ENCODE measurements at places on chromosomes 16 and 17.

DNA sequence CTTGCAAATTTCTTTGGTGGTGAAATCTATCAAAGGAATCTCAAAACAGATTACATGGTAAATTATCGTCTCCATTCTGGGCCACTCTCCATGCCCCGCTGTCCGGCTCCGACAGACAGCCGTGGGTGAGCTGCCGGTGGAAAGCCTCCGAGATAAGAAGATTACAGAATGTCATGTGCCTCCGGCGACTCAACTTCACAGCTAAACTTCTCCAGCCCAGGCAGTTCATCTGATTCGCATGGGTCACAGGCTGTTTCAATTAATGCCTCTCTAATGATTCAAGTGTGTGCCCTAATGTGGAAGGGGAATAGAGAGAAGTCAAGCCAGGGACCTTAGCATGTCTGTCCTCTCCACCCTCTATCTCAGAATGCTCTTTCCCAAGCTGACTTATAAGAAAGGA lies 520.8 kb upstream of the ZFHX3 start:
- DNase-seq: no peak

DNA sequence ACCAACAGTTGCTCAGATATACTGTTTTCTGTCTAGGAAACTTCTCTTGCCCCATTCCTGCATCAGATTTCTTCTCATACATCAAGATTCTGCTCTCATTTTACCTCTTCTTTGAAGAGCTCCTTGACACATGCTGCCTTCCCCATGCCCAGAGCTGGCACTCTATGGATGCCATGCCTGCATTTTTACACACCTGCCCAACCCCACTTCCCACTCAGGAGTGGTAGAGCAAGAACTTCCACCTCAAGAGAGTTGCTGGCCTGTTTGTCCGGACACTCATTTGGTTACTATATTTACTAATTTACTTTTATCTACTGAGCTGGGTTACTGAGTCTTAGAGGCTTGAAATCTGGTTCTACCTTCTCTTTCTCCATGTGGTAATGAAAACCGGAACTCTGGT lies 98.3 kb upstream of the HLF start:
- DNase-seq: no peak

GRCh38 chr16:53598511-53599275 lies 95.7 kb upstream of the AKTIP start:
- DNase-seq: no peak

GRCh38 chr17:78391843-78392242 lies 13.4 kb downstream of the PGS1 start:
- DNase-seq: no peak

DNA sequence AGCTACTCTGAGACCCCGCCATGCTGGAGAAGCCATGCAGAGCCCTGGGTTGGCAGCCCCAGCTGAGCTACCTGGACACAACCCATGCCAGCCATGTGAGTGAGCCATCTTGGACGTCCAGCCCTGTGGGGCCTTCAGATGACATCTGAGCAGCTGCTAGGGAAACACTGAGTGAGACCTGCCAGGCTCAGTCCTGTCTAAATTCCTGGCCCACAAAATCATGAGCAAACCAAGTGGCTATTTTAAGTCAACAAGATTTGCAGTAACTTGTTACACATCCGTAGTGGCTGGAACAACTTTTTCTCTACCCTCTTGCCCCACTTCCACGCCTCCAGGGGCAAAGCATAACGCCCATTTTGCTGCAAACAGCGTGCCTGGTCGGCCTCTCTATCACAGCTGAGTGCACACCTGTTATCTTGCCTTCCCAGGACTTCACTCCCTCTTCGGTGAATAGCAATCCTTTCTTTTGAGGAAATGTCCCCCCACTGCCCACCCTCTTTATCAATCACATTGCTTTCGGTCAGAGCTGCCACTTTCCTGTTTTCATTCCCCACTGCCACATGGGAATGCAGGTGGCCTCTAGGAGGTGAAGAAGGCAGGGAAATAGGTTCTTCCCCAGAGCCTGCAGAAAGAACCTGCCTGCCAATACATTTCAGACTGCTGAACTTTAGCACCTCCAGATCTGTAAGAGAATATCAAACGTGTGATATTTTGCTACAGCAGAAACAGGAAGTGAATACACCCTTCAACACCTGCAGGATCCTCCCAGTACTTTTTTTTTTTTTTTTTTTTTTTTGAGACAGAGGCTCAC lies 7.4 kb upstream of the SCIMP start:
- DNase-seq: no peak

GRCh38 chr17:48548523-48549280 lies 3.8 kb upstream of the HOXB2 start:
- DNase-seq: no peak

DNA sequence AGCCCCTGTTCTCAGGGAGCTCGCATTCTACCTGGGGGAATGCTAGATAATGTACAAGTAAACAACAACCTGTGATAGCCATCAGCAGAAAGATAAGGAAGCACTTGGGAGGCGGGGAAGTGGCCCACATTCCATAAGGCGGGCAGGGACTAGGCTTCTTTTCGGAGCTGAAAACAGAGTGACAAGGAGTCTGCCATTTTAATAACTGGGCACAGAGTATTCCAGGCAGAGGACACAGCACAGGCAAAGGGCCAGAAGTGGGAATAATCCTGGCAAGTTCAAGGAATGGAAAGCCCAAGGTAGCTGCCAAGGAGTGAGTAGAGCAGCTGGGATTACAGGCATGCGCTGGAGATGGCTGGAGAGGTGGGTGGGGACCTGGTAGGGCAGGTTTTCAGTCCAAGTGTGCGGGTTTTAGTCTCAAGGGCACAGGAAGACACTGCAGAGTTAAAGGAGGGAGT lies 24.3 kb downstream of the USP43 start:
- DNase-seq: no peak

DNA sequence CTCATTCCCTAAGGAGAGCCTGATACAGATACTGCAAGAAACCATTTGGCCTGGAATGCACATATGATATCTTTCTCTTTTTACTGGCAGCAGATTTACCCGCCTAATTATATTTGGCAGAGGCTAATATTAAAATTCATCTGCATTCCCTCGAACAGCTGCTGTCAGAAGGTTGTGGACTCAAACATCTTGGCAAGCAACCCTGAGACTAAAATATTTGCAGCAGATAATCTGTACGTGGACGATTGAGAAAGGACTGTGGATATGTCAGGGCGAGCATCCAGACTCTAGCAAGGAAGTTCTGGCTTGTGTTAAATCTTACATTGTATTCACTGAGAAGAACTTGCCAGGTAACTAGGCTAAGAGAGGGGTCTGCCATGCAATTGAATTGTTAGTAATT lies 65.2 kb downstream of the SNX20 start:
- DNase-seq: no peak

- no peak for DNase-seq
Measured at GRCh38 chr17:67474081-67474661, 97.1 kb downstream of the PITPNC1 start.

GRCh38 chr17:4393806-4394205 lies 27.3 kb upstream of the UBE2G1 start:
- DNase-seq: no peak

DNA sequence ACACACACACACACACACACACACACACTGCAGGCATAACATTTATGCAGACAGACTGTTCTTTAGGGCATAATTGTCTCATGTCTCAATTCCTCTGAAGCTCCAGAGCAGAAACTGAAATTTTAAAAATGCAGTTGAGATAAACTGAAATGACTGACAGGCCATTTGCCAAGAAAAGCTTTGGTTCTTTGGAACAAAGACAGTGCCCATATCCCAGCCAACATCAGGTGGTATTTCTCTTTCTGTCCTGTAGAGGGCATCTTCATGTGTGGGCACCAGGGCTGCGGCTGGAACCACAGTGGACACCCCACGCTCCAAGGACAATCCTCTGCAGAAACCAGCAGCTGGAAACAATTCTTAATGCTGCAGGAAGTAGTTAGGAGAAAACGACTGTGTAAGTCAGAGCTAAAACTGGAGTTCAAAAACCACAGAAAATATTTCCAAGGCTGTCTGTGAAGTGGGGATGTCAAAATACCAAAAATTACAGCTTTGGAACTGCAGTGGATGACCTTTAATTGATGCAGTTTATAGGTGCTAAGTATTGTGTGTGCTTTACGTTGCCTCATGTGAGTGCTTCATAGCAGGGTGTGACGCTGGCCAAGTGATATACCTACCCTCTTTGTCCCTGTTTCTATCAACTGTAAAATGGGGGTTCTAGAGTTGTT lies 10.6 kb upstream of the MEFV start:
- no peak for DNase-seq

- no peak for DNase-seq
Measured at GRCh38 chr17:69634844-69635243, 220.3 kb downstream of the MAP2K6 start.

- no peak for DNase-seq
Measured at GRCh38 chr17:61353615-61354014, 46.0 kb upstream of the TBX2 start.

GRCh38 chr17:992933-993332 lies 4.0 kb upstream of the TIMM22 start:
- no peak for DNase-seq

- DNase-seq: no peak
Measured at GRCh38 chr17:74744349-74744713, 4.1 kb upstream of the NHERF1 start.

GRCh38 chr16:22400900-22401299 lies 26.5 kb upstream of the CDR2 start:
- no peak for DNase-seq

GRCh38 chr16:34803683-34804416 lies 1344.4 kb downstream of the TP53TG3F start:
- no peak for DNase-seq

- peak; percentile 8 for DNase-seq
Measured at GRCh38 chr17:17042851-17043460, 699 bp downstream of the MPRIP start.

GRCh38 chr17:80717720-80718083 lies 173.1 kb downstream of the RPTOR start:
- DNase-seq: no peak

- DNase-seq: no peak
Measured at GRCh38 chr16:71172481-71173207, 57.9 kb downstream of the HYDIN start.

GRCh38 chr16:88667461-88667860 lies 4.6 kb upstream of the MVD start:
- no peak for DNase-seq

DNA sequence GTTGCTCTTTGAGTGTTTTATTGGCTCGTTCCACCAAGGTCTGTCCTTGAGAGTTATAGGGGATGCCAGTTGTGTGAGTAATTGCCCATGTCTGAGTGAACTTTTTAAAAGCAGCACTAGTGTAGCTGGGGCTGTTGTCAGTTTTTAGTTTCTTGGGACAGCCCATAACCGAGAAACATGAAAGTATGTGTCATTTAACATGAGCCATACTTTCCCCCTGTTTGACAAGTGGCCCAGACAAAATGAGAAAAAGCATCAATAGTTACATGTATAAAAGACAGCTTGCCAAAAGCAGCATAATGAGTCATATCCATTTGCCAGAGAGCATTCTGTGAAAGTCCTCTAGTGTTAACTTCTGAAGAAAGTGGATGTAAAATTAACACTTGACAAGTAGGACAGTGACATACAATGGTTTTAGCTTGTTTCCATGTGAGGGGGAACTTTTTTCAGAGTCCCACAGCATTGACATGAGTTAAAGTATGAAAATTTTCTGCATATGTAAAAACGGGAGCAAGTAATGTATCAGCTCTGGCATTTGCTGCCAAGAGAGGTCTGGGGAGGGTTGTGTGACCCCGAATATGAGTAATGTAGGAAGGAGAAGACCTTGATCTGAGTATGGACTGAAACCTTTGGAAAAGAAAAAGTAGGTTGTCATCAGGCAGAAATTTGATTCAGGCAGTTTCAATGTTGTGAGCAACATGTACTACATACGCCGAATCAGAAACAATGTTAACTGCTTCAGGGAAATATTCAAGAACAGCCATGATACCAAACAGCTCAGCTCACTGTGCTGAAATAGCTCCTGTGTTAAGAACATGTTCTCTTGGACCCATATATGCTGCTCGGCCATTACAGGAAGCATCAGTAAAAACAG lies 56.8 kb upstream of the ARL4D start:
- DNase-seq: no peak

- DNase-seq: no peak
Measured at GRCh38 chr17:70517816-70518215, 348.5 kb downstream of the KCNJ2 start.

DNA sequence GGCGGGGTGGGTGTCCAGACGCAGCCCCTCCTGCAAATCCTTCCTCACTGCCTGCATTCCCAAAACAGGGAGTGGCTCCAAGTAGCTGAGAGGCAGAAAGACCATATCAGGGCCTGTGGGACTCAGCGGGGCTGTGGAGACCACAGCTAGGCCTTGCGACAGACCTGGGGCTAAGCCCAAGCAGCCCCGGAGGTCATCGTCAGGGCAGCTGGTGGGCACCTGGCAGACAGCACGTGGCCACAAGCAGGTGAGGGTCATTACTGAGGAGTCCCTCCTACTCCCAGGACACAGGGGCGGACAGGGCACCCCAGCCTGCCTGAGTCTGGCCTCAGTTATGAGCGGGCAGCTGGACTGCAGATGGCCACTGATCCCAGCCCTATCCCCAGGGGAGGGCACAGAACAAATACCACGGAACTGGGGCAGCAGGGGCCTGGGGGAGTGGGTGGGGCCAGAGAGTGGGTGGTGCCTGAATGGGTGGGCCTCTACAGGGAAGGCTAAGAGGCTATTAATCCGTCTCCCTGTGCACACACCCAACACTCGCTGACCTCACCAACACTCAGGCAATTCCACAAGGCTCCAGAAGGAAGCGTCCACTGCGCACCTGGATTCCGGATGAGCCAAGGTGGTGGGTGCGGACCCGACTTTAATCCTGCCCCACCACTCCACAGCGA lies 8.5 kb downstream of the HS3ST6 start:
- DNase-seq: no peak

- DNase-seq: no peak
Measured at GRCh38 chr17:72754513-72754912, 338.0 kb downstream of the SLC39A11 start.

GRCh38 chr16:49487746-49488145 lies 114.1 kb downstream of the C16orf78 start:
- DNase-seq: no peak

GRCh38 chr17:27627514-27627913 lies 3.5 kb upstream of the LGALS9 start:
- DNase-seq: no peak

DNA sequence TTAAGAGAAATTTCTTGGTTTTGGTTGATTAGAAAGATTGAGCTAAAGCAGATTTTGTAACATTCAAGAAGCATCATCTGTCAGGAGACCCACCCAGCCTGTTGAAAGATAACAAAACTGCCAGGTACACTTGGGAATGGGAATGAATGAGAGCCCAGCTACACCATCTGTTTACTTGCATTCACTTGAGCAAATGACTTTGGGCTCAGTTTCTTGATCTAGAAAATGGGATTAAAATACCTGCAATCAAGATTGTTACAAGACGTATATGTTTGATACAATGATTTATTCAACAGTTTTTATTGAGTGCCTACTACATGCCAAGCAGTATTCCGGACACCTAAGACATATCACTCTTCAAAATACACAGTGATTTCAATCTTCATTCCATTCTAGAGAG lies 76.3 kb upstream of the HAS3 start:
- DNase-seq: no peak

DNA sequence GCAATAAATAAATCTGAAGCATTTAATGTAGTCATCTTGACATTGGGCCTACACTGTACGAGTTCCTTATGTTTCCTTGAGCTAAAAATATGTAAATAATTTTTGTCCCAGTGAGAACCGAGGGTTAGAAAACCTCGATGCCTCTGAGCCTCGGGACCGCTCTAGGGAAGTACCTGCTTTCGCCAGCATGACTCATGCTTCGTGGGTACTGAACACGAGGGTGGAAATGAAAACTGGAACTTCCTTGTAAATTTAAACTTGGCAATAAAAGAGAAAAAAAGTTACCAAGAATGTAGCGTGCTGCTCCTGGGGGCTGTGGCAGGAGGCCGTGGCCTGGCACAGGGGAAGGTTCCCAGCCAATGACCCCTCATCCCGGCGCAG lies 74.1 kb downstream of the SOCS1 start:
- DNase-seq: no peak

Data from T-helper 22 cell (primary cell).